ENCODE measurements at places on chromosomes 2 and 18.
A peak's percentile ranks its signal among the peaks of the same experiment; 100 is the strongest.

DNA sequence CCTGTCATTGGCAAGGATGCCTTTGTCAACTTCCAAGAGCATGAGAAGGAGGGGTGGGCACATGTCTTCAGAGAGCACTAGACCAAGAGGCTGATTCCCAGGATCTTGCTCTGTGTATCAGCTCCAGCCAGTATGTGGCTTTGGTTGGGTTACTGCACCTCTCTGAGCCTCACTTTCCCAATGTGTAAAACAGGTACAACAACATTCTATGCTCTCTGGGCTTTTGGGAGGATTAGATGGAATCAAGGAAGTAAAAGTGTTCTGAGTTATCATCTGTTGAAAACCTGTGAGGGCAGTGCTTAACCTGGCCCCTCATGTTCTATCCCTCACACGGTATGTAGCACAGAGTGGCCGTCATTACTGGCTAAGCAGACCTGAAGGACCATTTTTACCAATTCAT lies 103.9 kb downstream of the FHOD3 start:
- DNase-seq: no peak

DNA sequence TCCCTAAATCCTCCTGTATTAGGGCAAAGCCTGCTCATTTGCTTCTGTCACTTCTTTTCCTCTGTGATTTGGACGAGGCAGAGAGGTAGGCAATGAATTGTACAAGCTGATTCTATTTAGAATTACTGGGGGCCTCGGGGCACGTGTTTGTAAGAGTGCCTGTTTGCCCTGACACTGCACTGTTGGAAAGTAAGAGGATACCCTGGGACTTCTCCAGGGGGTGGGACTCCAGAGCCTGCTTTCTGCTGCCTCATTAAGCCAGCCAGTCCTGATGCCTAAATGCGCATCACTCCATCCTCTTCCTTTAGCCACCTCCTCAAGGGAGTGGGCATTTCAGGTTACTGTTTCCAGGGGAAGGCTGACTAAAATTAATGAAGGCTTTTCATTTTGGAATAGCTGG lies 134.3 kb downstream of the TDRD15 start:
- no peak for DNase-seq

DNA sequence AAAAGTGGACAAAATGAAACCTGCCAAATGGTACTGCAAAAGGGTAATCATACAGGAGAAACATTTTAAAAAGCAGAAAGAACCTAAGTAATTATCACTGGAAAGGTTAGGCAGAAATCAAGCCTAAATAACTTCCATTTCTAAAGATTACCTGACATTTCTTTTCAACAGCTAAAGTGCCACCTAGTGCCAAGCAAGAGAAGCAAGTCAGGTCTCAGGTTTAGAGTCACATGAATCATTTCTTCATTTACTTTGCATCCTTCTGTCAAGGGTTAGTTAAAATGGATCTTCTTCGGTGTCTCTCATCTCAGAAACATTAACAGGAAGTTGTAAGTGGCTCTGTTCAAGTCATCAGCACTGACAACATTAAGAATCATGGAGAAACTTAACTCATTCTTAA lies 90.3 kb downstream of the AKAIN1 start:
- DNase-seq: no peak

GRCh38 chr2:177273408-177273807 lies 8.9 kb upstream of the NFE2L2 start:
- no peak for DNase-seq

DNA sequence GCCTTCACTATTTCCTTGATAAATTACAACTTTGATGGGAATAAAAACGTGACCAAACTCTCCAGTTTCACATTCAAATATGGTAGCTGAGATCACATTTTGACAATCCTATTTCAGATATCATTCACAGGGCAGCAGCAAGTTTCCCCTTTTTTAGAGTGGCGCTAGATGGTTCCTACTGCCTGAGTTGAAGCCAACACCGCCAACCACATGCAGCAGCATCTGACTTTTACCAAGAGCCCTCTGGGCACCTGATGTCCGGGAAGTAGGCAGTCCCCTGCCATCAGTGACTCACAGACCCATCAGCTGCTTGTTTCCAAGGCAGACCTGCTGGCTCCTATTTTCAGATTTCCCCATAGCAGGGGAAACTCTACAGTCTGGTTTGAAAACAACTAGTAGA lies 4.0 kb upstream of the MREG start:
- no peak for DNase-seq

GRCh38 chr2:14927021-14927564 lies 294.6 kb downstream of the LRATD1 start:
- no peak for DNase-seq

- DNase-seq: peak; percentile 25
Measured at GRCh38 chr2:217610401-217610814, 392.4 kb downstream of the TNS1 start.

- no peak for DNase-seq
Measured at GRCh38 chr2:64727843-64728463, 74.2 kb upstream of the SERTAD2 start.

GRCh38 chr2:144421606-144422510 lies 98.1 kb downstream of the ZEB2 start:
- DNase-seq: no peak

- no peak for DNase-seq
Measured at GRCh38 chr2:33146102-33146501, 199.3 kb downstream of the LTBP1 start.
